ENCODE measurements at places on chromosomes 7 and 10.

GRCh38 chr7:130668258-130669084, at the start of gene COPG2:
TSS of gene COPG2 (minus strand) at chr7:130668748. CDS start at chr7:130668668, 80 bp downstream.
- peak; percentile 86 for DNase-seq

GRCh38 chr10:112131346-112131745, 52.2 kb downstream of the GPAM start:
- no peak for DNase-seq

DNA sequence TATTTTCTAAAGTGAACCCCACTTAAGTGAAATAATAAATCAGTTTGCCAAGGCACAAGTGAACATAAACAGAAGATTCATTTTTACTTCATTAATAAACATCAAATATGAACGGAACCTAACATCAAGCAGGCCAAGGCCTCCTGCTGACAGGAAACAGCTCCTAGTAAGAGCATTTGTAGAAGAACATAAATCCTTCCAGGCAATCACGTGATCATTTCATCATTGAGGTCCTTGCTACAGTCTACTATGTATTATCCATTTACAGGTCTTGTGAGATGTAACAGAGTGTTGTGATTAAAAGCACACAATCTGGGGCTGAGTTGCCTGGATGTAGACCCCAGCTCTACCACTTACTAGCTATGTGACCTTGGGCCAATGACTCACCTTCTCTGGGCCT, 70.6 kb downstream of the CALD1 start:
- DNase-seq = no peak

- DNase-seq = no peak
These were observed 223.7 kb downstream of the LHFPL3 start for GRCh38 chr7:104552102-104552501.

DNA sequence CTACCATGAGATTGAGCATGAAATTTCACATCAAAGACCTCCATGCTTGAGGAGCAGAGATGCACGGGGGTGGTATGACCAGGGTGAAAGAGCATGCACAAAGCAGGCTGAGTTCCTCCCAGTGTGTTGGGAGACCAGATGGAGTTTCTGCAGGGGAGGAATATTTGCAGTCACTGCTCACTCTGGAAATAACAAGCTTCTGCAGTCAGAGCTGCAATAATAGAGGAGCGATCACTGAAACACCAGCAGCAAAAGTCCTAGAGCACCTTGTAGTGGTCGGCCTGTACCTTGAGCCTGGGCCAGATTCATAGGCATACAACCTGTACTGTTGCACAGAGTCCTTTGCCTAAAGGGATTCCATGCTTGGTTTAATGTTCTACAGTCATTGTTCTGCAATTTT, 184.5 kb upstream of the SP8 start:
- no peak for DNase-seq

GRCh38 chr7:85454904-85455303, 268.0 kb upstream of the SEMA3D start:
- no peak for DNase-seq

DNA sequence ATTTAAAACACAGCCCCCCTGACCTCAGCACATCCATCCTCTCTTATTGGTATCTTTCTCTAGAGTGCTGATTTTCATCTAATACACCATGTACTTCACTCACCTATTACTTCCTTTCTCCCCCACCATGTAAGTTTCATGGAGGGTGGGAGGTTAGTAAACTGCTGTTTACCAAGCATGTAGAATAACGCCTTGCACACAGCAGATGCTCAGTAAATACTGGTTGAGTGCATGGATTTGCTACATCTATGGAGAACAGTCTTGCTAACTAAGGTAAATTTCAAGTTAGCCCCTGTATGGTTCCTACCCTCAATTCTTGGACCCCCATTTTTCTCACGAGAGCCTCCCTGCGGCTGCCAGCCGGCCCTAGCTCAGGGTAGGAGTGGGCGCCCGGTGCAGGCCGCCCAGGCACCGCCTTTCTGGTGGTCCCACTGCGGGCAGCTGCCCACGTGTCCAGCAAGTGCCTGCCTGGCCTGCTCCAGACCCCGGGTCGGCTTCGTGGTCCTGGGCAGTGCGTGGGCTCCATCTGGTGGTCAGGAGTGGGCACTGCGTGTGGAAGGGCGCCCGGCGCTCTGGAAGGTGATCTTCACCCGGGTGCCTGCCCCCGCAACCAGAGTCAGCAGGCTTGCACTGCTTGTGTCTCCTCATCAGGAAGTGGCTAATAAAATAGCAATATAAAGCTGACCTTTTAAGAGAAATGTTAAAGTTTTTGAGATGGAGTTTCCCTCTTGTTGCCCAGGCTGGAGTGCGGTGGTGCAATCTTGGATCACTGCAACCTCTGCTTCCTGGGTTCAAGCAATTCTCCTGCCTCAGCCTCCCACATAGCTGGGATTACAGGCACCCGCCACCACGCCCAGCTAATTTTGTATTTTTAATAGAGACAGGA, 63.4 kb upstream of the DNAJB6 start:
- DNase-seq = peak; percentile 51

GRCh38 chr7:142739923-142740492, 9.3 kb upstream of the PRSS1 start:
- DNase-seq = no peak

DNA sequence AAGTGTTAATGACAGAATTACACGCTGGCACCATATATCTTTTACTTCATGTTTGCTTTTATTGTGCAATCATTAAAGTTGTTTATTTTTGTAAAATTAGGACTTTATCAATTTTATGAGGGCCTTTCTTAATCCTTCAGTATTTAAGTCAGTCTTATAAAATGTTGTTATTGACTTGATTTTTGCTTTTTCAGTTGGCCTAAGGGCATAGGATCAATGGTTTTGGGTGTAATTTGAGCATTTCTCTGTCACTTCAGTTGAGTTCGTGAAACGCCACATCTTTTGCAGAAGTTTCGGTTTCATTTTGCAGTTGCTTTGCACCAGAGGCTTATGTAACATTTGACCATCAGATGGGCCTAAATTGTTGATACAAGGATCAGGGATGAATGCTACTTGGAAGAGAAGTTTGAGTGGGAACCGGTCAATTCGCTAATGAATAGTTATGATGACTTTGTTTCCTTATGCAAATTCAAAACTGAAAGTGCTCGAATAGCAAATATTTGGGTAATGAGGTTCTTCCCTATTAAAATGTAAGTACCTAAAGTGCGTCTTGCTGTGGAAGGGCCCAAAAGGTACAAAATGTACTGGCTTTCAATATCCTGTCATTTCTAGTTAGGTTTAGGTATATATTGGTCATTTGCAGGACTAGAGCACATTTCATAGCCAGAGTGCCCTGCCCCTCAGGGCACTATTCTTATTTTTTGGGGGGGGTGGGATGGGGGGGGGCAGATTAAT, 340.9 kb downstream of the LRMDA start:
- DNase-seq = no peak

- no peak for DNase-seq
These were observed 43.2 kb downstream of the PRKAG2 start for GRCh38 chr7:151833691-151834090.

GRCh38 chr7:30367561-30367960, 83.2 kb downstream of the ZNRF2 start:
- DNase-seq = no peak

- no peak for DNase-seq
These were observed 717.8 kb downstream of the SORCS3 start for GRCh38 chr10:105358911-105359310.

- DNase-seq = peak; percentile 74
These were observed 167.5 kb upstream of the HABP2 start for GRCh38 chr10:113385021-113385999.

DNA sequence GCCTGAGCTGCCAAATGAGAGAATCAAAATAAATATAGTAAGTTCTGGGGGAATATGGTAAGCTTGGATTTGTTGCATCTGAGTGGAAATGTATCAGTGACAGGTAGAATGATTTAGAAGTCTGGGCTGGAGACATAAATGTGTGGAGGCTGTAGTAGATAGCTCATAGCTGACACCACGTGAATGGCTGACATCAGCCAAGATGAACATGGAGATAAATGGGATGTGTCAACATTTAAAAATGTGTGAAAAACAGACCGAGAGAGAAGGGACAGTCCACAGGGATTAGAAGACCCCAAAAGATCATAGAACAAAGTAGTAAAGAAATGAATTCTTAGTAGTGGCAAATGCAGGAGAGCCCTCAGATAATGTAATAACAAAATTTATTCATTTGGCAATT, 40.9 kb downstream of the NAMPT start:
- no peak for DNase-seq

- no peak for DNase-seq
These were observed 13.6 kb downstream of the EIF4EBP2 start for GRCh38 chr10:70417568-70417967.

DNA sequence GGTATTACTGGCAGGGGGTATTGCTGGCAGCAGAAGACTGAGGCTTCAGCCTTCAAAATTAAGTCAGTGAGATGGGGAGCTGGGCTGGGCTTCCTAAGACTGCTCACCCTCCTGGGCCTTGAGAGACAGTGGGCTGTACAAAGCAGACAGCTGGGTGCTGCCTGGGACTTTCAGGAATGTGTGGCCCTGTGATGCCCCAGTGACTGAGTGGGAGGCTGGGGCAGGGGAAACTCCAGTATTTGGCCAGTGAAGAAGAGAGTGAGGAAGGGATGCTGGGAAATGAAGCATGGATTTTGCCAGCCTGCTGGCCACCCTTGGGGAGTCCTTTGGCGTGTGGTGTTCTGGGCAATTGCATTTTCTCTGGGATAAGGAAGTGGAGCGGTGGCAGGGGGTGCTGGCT, 442 bp downstream of the ANKRD2 start:
- no peak for DNase-seq

- no peak for DNase-seq
These were observed 308.7 kb downstream of the ANKRD30A start for GRCh38 chr10:37434091-37434490.

DNA sequence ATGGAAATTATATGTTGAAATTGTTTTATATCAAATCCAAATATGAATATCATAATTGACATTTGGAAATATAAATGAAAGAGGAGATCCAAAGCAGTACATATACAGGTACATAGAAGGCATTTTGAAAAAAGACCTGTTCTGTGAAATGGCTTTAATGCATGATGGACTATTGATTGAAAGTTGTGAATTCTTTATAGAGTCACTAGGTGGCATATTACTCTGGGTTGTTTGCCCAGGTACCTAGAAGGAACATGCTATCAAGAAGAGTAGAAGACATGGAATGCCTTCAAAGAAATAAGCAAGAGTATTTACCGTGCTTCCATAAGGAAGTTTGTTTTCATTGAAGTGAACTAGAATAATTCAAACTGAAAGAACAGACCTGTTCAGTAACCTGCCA, 160.0 kb upstream of the ANK3 start:
- DNase-seq = peak; percentile 59

GRCh38 chr10:9508606-9509005, 1454.1 kb downstream of the GATA3 start:
- no peak for DNase-seq

GRCh38 chr10:74882831-74883230, 56.4 kb downstream of the KAT6B start:
- no peak for DNase-seq

GRCh38 chr7:12629816-12630512, 57.5 kb upstream of the ARL4A start:
- DNase-seq = no peak

DNA sequence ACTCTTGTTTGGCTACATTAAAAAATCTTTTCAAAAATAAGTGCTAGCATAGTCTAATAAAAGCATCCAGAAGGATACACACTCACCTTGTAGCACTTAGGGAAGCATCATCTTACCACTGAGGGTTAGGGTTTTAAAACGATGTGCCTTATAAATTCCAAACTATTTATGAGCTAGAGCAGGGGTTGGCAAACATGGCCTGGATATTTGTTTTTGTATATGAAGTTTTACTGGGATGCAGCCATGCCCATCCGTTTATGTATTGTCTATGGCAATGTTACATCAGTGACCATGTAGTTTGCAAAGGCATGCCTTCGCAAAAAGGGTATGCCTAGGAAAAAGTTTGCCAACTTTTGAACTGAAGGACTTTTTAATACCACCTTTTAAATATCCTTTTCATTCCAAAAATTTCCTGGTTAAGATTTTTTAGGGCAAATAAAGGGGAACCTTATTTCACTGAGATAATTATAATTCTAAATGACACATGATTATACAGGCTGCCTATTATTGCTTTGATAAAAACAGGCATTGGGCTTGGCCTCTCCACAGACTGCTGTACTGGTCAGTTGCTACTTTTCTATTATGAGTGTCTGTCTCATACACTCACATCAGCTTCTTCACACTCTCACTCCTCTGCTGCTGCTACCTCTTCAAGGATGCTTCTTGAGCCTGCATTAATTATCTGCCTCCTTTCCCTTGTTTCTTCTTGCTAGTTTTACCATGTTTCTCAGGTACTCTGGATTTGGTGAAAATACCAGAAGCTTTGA, 30.7 kb downstream of the MTPN start:
- DNase-seq = no peak

DNA sequence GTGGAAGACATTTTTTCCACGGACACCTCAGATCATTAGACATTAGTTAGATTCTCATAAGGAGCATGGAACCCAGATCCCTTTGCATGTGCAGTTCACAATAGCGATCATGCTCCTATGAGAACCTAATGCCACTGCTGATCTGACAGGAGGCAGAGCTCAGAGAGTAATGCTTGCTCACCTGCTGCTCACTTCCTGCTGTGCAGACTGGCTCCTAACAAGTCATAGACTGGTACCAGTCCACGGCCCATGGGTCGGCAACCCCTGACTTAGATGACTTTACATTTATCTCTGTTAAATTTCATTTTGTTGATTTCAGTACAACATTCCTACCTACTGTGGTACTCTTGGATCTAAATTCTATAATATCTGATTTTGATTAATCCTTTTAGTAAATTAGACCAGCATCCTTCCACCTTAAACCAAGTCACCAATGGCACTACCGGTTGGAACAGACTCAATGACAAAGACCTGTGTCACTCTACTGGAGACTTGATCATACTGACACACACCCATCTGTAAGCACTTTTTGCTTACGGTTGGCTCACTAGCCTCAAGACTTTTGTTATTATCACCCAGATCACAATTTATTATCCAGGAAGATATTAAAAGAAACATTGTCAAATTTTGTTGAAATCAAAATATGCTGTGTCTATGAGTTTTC, 8.0 kb upstream of the CCDC71L start:
- peak; percentile 55 for DNase-seq

DNA sequence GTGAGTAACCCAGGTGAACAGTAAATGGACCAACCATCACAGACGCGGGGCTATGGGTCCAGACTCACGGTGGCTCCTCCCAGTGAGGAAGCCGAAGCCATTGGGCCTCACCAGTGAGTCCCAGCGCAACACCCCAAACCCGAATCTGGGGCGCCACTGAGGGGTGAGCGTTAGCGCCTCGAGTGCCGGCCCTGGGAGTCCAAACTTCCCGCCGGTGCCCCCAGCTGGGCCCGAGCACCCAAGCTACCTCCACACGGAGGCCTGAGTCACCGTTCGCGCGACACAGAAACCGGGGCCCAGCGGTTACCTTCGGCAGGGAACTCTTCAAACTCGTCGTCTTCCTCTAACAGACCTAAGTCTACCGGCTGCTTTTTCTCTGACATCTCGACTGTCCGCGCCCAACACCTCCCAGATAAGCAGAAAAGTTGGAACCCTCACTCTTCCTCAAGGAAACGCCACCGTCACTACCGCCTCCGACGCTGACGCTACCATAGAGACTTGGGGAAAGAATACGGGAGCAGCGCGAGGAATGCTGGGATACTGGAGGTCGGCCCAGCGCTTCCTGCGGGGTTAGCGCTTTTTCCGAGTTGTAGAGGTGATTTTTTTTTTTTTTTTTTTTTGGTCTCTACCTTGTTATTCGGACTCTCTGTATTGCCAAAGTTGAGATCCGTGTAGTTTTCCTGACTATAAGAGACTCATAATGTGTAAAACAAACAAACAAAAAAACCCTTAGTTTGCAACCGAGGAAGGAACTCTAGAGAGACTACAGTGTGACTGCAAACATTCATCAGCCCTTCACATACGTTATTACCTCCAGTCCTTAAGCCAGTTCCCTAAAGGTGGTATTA, at the start of gene SEM1:
TSS of gene SEM1 (minus strand) at position 466 of the 848 bp plus-strand sequence. CDS start at position 383, 83 bp downstream.
- DNase-seq = peak; percentile 87
